T-helper 9 cell (primary cell): ENCODE measurements at places on chromosomes 6 and 20.
A peak's percentile ranks its signal among the peaks of the same experiment; 100 is the strongest.

- no peak for DNase-seq
Observed at GRCh38 chr20:10682939-10683338, 9.1 kb upstream of the JAG1 start.

DNA sequence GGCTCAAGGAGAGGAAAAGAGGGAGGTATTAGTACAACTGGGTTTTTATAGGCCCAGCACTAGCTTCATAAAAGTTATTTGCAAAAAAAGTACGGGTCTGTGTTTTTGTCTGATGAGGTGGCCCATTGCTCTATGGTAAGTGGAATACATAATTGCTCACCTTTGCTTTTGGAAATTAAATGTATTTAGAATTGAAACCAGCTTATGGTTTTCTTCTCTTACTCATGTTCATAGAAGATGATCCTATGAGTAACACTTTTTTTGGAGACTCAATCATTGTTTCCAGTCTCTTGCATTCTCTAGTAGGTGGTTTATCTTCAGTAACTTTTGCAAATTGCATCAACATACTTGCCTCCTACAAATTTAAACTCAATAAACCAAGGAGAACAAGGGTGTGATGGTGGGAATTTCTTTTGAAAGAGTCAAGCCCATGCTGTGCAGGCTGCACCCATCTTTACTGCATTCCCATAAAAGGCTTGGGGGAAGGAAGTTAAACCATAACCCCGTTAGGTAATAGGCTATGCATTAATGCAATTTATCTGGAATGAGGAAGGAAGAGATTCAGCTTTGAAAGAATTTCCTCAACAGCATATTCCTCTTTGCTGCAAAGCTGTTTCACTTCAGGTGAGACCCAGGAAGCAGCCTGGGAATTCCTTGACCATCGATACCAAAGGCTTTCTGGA lies 48.5 kb upstream of the EDN1 start:
- DNase-seq = no peak

DNA sequence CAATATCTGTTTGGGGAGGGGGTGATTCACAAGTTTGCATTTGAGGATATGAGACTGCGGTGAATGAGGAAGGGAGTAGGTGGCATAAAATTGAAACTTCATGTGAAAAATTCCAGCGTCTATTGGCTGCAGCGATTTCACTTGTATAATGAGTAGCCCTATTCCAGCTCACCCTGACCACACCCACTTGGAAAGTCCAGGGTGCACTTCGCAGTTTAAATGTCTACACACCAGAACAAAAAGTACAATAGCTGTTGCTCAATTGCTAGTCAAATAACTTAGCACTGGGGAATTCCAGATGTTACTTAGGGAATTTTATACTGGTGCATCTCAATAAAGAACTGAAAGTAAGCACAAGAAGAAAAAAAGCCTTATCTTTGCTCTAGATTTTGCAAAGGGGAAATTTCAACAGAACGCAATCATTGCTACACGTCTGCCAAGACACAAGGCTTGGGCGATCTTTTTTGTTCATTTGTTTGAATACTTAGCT lies 6.3 kb downstream of the TNFAIP3 start:
- DNase-seq = no peak

DNA sequence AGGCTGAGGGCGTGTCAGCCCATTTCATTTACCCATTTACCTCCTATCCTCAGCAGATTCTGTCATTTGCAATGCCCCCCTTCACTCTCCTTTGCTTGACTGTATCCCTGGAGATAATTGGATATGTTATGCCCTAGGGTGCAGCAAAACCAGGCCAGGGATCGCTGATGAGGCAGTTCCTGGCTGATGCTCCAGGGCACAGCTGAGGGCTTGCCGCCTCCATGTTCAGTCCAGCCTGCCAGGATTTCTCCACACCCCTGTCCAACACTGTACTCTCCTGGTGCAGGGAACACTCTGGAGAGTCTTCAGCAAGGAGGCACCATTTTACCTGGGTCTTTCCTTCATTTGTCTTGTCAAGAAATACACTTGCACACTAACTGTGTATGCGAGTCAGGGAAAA lies 532.1 kb upstream of the CHD6 start:
- DNase-seq = no peak

DNA sequence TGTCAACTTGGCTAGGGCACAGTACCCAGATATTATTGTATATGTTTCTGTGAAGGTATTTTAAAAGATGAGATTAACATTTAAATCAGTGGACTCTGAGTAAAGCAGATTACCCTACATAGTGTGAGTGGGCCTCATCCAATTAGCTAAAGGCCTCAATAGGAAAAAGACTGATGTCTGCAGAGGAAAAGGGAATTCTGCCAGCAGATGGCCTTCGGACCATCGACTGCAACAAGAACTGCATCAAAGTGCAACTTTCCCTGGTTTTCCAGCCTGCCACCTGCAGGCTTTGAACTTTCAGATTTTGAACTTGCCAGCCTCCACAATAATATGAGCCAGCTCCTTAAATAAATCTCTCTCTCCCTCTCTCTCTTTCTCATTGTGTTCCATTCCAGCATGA lies 80.5 kb downstream of the IMPG1 start:
- no peak for DNase-seq

- no peak for DNase-seq
Observed at GRCh38 chr6:89310929-89311328, 4.2 kb downstream of the GABRR2 start.

DNA sequence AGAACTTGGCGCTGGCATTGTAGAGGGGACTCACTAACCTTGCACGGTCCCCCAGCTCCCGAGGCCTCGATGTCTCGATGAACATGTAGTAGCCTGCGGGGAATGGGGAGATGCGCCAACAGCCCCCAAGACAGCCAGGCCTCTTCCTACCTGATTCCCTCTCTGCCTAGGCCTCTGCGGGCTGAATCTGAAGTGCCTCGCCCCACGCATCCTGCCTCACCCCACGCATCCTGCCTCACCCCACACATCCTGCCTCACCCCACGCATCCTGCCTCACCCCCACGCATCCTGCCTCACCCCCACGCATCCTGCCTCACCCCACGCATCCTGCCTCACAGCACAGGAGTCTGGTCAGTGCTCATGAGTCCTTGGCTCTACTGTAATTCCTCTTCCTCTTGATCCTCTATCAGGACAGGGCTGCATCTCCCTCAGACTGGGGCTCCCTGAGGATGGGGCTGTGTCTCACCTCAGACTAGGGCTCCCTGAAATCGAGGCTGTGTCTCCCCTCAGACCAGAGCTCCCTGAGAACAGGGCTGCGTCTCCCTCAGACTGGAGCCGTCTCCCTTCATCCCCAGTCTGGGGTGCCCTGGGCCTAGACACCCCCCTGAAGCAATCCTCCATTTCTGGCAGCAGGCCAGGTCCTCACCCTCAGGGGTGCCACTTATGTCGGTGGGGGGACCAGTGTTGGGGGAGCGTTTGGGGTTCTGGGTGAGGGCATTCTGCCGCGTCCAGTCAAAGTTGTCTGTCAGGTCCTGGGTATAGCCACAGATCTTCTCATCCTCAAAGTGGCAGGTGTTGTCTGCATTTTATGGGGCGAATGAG lies 53.6 kb downstream of the MDGA1 start:
- DNase-seq = no peak

- no peak for DNase-seq
Observed at GRCh38 chr20:8709627-8710026, 359.3 kb upstream of the PLCB4 start.

GRCh38 chr6:169789944-169790927 lies 38.8 kb downstream of the ERMARD start:
- DNase-seq = peak; percentile 63

DNA sequence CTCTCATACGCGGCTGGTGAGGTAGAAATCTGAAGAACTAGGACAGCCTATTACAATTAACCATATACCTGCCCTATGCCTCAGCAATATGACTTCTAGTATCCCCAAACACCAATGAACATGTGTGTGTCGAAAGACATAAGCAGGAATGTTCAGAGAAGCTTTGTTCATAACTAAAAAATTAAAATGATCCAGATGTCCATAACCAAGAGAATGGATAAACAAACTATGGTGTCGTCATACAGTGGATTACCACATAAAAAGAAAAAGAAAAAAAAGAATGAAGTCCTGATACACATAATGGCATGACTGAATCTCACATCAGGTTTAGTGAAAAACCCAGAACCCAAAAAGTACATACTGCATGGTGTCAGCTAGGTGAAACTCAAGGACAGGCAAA lies 73.9 kb downstream of the MDN1 start:
- DNase-seq = no peak

GRCh38 chr20:48652961-48653705 lies 174.7 kb downstream of the PREX1 start:
- DNase-seq = no peak

DNA sequence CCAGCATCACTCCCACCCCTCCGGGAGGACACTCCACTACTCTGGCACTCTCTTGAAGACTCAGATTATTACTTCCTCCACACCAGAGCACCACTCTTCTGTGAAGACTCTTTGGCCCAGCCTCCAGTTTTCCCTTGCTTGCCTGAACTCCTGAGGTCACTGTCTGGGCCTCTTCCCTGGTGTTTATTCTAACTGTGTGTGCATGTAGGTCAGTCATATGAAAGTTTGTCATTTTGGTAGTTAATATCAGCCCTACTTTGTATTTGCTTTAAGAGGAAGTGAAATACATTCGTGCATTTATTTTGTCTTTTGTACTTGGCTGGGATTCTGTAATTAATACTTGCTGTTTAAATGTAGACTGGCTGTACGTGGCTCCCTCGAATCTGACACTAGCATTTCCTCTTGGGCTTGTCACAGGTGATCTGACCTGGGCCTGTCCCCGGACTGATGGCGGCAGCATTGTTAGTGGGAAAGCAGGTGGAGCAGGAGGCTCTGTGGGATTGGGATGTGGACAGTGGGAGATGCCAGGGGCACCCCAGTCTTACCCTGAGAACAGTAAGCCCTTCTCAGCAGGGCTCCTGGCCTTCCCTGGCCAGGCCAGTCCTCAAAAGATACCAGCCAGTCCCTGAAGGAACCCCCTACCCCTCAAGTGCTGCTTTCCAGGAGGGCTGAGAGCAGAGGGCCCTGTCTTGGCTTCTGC lies 350.5 kb downstream of the CDC5L start:
- no peak for DNase-seq

DNA sequence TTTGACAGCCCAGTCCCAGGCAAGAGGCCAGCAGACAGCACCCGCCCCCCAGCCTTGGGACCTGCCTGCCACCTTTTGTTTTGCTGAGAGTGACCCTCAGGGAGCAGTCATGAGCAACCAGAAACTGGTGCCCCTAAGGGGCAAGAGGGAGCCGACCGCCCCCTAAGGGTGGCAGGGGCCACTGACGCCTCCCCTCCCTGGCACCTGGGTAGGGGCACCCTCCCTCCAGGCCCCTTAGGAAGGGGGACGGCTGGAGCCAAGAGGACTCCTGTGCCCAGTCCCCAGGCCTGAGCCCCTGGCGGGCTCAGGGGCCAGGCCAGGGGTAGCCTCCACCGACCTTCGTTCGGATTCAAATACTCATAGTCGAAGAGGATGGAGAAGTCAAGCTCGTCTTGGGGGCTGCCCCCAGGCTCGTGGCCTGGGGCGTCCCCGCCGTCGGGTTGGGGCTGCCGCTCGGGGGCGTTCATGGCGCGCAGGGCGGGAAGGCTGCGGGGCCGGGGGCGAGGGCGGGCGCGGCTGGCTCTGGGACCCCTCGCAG lies 417 bp downstream of the NFATC2 start:
- DNase-seq = peak; percentile 36

DNA sequence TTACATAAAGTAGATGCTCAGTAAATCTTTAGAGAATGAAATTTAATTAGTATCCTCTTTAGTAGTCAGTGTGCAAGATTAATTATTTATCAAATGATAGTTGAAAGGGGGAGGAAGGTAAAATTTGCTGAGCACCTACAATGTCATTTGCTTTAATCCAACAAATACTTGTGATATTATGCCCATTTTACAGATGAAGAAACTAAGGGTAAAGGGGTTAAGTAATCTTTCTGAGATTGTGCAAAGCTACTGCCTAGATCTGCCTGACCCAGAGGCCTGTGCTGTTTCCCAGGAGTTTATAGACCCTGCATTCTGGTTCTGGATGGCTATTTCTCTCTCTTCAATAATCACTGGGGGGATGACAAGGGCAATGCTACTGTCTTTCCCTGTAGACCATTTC lies 58.3 kb upstream of the BACH2 start:
- DNase-seq = no peak

DNA sequence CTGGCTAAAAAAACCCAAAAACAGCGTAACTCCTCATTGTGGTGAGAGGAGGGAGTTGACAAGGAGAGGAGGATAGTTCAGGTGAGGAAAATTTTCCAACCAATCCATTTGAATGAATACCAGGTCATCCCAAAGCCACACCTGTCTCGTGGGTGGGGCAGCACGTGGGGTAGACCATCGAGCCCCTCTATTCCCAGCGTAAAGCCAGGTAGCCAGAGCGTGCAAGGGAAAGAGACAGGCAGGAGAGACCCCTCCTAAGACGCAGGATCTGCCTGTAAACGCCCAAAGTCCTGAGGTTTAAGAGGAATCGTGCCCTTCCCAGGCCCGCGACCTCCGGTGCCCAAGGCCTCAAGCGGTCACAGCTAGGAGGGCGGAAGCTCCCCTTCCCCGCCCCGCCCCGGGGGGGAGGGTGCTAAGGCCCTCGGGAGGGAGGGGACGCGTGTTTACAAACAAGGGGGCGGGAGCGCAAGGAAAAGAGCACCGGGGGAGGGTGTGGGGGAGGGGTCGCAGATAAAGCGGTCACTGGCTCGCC lies 712 bp downstream of the RXRB start:
- DNase-seq = peak; percentile 69

DNA sequence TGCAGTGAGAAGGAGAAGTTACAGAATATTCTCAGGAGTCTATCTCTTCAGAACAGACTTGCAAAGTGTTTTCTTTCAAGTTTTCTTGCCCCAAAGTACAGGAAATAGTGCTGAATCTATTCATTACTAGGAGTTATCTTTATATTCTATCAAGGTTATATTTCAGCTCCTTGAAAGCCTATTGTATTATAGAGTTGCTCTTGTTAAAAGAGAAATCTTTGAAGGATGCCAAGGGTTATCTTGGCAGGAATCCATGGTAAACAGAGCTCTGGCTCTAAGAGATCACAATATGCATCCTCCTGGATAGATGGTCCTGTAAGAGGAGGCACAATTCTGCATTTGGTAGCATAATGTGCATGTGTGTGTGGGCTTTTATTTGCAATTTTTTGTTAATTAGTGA lies 21.2 kb upstream of the SNRPB2 start:
- no peak for DNase-seq

- no peak for DNase-seq
Observed at GRCh38 chr6:131858765-131859415, 51.1 kb downstream of the ENPP1 start.

DNA sequence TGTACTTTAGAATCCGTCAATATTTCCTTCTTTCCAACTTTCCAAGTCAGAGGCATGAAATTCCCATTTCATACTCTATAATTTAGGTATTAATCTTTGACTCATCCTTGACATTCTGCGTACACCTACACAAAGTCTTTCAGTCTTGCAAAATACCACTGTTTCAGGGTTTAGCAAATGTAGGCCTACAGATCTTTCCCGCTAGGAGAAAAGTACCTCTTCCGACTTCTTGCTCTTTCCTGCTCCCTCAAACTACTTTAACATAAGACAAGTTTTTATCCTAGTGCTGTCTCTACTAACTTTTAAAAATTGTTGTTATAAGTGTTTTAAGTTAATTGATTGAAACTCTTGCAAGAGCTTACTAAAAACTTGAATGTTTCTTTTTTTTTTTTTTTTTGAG lies 18.3 kb upstream of the PHACTR1 start:
- DNase-seq = no peak

GRCh38 chr6:113365191-113365590 lies 492.0 kb upstream of the MARCKS start:
- DNase-seq = no peak

- DNase-seq = no peak
Observed at GRCh38 chr6:71414486-71414885, 125.9 kb downstream of the OGFRL1 start.
